ENCODE measurements at places on chromosomes 2 and 18. TPM values are rescaled to one million over a fixed set of nuclear protein-coding genes. Genes with fewer than 3 reads are reported as not detected.

Gene RAB12
- 11.9 TPM for total RNA-seq

GRCh38 chr2:39623917-39624316 is 41.8 kb upstream of the TMEM178A start:
- no peak overlapping the region for H3K4me3 ChIP-seq
- no peak for DNase-seq
- no peaks in the 10 kb centered on the region for H3K36me3 ChIP-seq
- peaks cover 16% of the 10 kb centered on the region for H3K27me3 ChIP-seq

Gene ADD2
- total RNA-seq: 46.2 TPM

Gene STARD6
- not detected for total RNA-seq

DNA sequence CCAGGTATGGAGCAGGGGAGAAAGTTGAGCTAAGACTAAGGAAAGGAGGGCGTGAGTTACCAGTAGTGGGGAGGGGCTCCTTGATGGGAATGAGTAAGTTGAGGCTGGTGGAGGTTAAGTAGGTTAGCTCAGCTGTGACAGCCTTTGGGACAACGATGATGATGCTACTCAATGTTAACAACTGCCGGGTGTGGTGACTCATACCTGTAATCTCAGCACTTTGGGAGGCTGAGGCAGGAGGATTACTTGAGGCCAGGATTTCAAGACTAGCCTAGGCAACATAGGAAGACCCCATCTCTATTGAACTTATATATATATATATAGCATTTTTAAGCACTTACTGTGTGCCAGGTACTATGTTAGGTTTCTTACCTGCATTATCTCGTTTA is 48.4 kb downstream of the HK2 start:
- no peaks in the 10 kb centered on the region for H3K27me3 ChIP-seq
- DNase-seq: no peak
- peaks cover 63% of the 10 kb centered on the region for H3K36me3 ChIP-seq
- H3K4me1 ChIP-seq: no peaks in the 10 kb centered on the region

Gene CHRNA1
- not detected for total RNA-seq

GRCh38 chr2:144490857-144491256 is 29.1 kb downstream of the ZEB2 start:
- no peaks in the 10 kb centered on the region for H3K36me3 ChIP-seq
- H3K27me3 ChIP-seq: peaks cover 2% of the 10 kb centered on the region
- H3K4me3 ChIP-seq: no peak overlapping the region
- H3K27ac ChIP-seq: no peak overlapping the region
- DNase-seq: no peak

Gene CHRND
- not detected for total RNA-seq

Gene REG1A
- not detected for total RNA-seq

- peaks cover 6% of the 10 kb centered on the region for H3K27me3 ChIP-seq
- peak; percentile 43 for DNase-seq
- H3K4me3 ChIP-seq: no peak overlapping the region
- peak overlapping the region; percentile 38 for H3K27ac ChIP-seq
- H3K4me1 ChIP-seq: peaks cover 40% of the 10 kb centered on the region
These were observed 4.4 kb upstream of the SEMA4C start for GRCh38 chr2:96874198-96874831.

DNA sequence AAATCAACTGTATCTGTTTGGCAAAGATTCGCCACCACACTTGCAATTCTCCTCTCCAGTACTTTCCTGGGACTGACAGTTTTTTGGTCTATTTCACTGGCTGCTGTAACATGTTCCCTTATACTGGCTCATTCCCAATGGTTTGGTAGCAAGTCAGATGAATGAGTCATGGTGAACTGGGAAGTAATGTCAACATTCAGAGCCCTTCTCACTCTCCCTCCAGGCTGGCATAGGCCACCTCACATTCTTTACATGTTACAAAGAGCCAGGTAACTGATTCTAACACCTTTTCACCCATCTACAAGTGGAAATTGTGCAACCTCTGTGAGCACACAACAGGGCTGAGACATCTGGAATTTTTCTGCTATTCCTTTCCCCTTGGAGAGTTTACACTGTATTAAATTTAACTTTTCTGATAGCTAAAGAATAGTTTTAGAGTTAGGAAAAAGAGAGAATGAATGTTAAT is 111.3 kb upstream of the TLK1 start:
- H3K27ac ChIP-seq: no peak overlapping the region
- H3K4me3 ChIP-seq: no peak overlapping the region
- no peaks in the 10 kb centered on the region for H3K36me3 ChIP-seq
- H3K4me1 ChIP-seq: no peaks in the 10 kb centered on the region

- DNase-seq: peak; percentile 10
- H3K4me3 ChIP-seq: no peak overlapping the region
- H3K4me1 ChIP-seq: no peaks in the 10 kb centered on the region
- no peak overlapping the region for H3K27ac ChIP-seq
- no peaks in the 10 kb centered on the region for H3K36me3 ChIP-seq
- no peaks in the 10 kb centered on the region for H3K27me3 ChIP-seq
These were observed 135.9 kb downstream of the ABCA12 start for GRCh38 chr2:215002500-215002899.

GRCh38 chr2:42693688-42694479 is 70.1 kb downstream of the OXER1 start:
- no peak overlapping the region for H3K4me3 ChIP-seq
- peaks cover 3% of the 10 kb centered on the region for H3K36me3 ChIP-seq

Gene RSAD2
- total RNA-seq: 9.9 TPM

Gene EFR3B
- 0.41 TPM for total RNA-seq
